Smooth muscle cell of the pulmonary artery (primary cell): ENCODE measurements at places on chromosomes 5 and 9. TPM values are rescaled to one million over a fixed set of nuclear protein-coding genes. Genes with fewer than 3 reads are reported as not detected.

Gene ECM2
- total RNA-seq: 7.0 and 30.7 TPM in 2 replicates

Gene CTXN3
- not detected in 2 replicates for total RNA-seq

Gene NPDC1
- 21.6 and 66.1 TPM in 2 replicates for total RNA-seq

Gene REXO4
- 14.6 and 17.3 TPM in 2 replicates for total RNA-seq

Gene TXN
- 161 and 191 TPM in 2 replicates for total RNA-seq

Gene INSL6
- total RNA-seq: not detected in 2 replicates

Gene SPATA31A3
- not detected in 2 replicates for total RNA-seq

Gene ANKRD33B
- 2.0 and 5.5 TPM in 2 replicates for total RNA-seq

Gene SUSD3
- 0.36 TPM in 1 of 2 replicates, not detected in the other for total RNA-seq

Gene ROPN1L
- 0.33 and 0.36 TPM in 2 replicates for total RNA-seq

Gene PDLIM4
- 30.6 and 125 TPM in 2 replicates for total RNA-seq

Gene CKMT2
- total RNA-seq: 15.1 and 18.6 TPM in 2 replicates

Gene RPS14
- 1,032 and 1,726 TPM in 2 replicates for total RNA-seq

Gene PDZD2
- total RNA-seq: 0.10 and 0.46 TPM in 2 replicates

Gene SPATA31C1
- not detected in 2 replicates for total RNA-seq

Gene PPP1R26
- 13.4 and 15.6 TPM in 2 replicates for total RNA-seq

Gene RMRP
- total RNA-seq: 20,891 and 22,749 TPM in 2 replicates

Gene SLCO4C1
- total RNA-seq: not detected in 2 replicates

Gene CCL19
- not detected in 2 replicates for total RNA-seq

Gene RANBP17
- total RNA-seq: 8.7 and 12.5 TPM in 2 replicates

Gene FAM114A2
- total RNA-seq: 37.3 and 39.9 TPM in 2 replicates

Gene IL9
- not detected in 2 replicates for total RNA-seq

Gene BAAT
- 0.07 TPM in 1 of 2 replicates, not detected in the other for total RNA-seq

Gene RLN2
- not detected in 2 replicates for total RNA-seq

Gene FOXD4L6
- total RNA-seq: 0.13 and 0.17 TPM in 2 replicates

Gene KLHL3
- total RNA-seq: 3.6 and 4.2 TPM in 2 replicates

Gene DAPK1
- total RNA-seq: 13.0 and 31.8 TPM in 2 replicates

Gene PTGR1
- total RNA-seq: 60.3 and 67.4 TPM in 2 replicates

Gene DMRT3
- not detected in 2 replicates for total RNA-seq

Gene USP20
- total RNA-seq: 14.4 and 17.7 TPM in 2 replicates

Gene IRX4
- total RNA-seq: not detected in 2 replicates

Gene TRIM41
- total RNA-seq: 14.4 and 16.0 TPM in 2 replicates

Gene ASTN2
- 11.7 and 12.0 TPM in 2 replicates for total RNA-seq

Gene LCN9
- not detected in 2 replicates for total RNA-seq

Gene SLC6A7
- total RNA-seq: 0.20 TPM in 1 of 2 replicates, not detected in the other

Gene SPOCK1
- 305 and 1,070 TPM in 2 replicates for total RNA-seq
